ENCODE measurements at places on chromosomes 6 and 20.

DNA sequence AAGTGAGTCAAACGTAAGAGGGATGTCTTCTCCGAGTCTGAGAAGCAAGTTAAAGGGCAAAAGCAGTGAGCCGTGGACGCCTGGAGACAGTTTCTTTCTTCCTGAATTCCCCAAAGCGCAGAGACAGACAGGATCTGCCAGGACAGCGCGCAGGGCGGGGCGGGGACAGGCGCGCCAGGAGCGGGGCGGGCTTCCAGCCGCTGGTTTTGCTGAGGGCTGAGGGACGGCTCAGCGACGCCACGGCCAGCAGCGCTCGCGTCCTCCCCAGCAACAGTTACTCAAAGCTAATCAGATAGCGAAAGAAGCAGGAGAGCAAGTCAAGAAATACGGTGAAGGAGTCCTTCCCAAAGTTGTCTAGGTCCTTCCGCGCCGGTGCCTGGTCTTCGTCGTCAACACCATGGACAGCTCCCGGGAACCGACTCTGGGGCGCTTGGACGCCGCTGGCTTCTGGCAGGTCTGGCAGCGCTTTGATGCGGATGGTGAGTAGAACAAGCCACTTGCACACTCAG, at the start of gene SCGN:
TSS of gene SCGN (plus strand) at position 209 of the 509 bp plus-strand sequence. CDS start at position 398, 189 bp downstream.
- DNase-seq, result peak; percentile 56

- DNase-seq, result no peak
These were observed 22.1 kb downstream of the MAP3K4 start for GRCh38 chr6:161013695-161014094.

DNA sequence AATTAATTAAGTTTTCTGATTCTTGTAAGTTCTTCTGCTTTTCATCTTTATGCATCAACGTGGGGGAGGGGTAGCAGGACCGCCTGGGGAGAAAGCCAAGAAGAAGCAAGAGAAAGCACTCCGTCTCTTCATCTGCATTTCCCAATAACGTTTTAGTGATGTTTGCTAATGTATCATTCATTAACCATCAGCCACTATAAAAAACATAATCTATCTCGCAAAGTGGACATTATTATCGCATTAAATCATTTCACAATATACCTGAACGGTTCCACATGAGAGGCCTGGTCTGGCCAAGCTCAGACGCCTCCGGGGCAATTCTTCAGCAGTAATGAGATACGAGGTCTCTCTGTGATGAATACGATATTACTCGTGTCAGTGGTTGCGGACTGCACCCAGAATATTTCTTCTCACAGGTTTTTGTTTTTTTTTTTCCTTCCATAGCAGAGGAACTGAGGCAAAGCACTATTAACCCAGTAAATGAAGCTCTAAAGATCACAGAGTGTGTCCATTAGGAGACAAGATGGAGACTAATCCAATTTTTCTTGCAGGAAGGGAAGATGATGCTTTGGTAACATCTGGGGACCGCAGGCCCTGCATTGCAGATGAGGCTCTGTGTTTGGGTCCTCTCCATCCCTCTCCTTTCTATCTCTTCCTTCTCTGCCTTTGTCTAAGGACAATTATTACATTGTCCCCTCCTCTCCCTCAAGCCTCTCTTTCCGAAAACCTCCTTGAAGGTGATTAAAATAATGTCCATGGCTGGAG, 156.1 kb downstream of the SLC35B3 start:
- no peak for DNase-seq

GRCh38 chr6:136950436-136951126, 28.5 kb downstream of the SLC35D3 start:
- no peak for DNase-seq

- DNase-seq, result no peak
These were observed 6.7 kb downstream of the APMAP start for GRCh38 chr20:24985802-24986201.

All from activated naive CD4-positive, alpha-beta T cell treated with anti-CD3 and anti-CD28 coated beads, Interleukin-2, amount 50 U/mL, for 72 hours (primary cell).